ENCODE measurements at places on chromosomes 7 and 10. TPM values are rescaled to one million over a fixed set of nuclear protein-coding genes. Genes with fewer than 3 reads are reported as not detected.

DNA sequence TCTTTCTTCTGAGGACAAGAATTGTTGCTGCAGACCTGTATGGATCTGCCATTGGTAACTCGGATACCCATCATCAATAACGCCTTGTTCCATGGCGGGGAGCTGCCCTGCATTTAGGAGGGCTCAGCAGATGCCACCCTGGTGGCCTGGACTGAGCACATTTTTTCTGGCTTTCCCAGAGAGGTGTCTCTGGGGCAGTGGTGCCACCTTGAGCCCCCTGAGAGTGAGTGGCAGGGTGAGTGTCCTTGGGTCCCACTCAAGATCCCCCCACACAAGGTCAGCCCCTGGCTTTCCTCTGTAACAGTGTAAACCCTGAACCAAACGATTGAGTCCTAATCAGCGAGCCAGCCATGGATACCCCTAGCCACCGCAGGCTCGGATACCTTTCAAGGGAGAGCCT, 258.6 kb downstream of the GLRX3 start:
- DNase-seq: no peak

GRCh38 chr7:55271069-55271626, 94.0 kb upstream of the LANCL2 start:
- no peak for DNase-seq

- DNase-seq: no peak
Measured at GRCh38 chr7:126222782-126223181, 1030.0 kb downstream of the GRM8 start.

GRCh38 chr10:99945263-99945662, 64.5 kb downstream of the DNMBP start:
- DNase-seq: no peak

GRCh38 chr7:81845744-81846241, 75.9 kb upstream of the HGF start:
- no peak for DNase-seq

DNA sequence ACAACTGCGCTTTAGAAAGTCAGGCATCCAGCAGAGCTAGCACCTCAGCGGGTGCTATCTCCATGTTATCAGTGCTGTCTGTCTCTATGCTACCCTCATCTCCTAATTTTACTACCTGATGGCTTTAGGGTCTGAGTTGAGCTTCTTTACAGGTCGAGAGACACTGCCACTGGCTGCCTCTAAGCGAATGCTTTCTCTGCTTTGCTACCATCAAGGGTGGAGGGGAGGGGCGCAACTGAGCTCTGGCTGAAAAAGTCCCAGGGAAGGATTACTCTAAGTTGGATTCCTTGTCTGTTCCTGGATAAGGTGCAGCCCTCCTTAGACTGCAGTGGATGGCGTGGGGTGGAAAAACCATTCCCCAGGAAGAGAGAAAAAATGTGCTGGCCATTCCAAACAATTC, 105.7 kb downstream of the CDK14 start:
- no peak for DNase-seq

Gene CCZ1
- total RNA-seq: 53.4 TPM

Gene BAMBI
- total RNA-seq: not detected

Gene TMEM273
- total RNA-seq: 10.1 TPM

Gene OR2A7
- total RNA-seq: 50.9 TPM

Gene SPOCK2
- 11.7 TPM for total RNA-seq

Gene VDAC2
- 129 TPM for total RNA-seq

All from transverse colon (tissue), 4 donors.